T-cell (primary cell): ENCODE measurements at places on chromosomes 11 and 22.

DNA sequence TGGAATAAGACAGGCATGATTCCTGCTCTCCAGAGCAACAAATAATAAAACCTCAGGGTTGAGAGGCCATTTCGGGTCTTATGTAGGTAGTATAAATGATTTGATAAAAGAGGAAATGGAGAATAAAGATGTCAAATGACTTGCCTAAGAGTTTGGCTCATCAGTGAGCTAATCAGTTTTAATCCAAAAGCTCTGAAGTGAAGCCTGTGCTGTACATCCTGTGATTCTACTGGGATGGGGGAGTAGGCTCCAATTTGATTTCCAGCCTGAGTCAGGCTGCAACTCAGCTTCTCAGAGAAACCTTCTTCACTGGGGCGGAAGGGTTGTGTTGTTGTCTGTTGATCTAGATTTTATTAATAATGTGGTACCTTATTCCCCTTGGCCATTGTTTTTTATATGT is 192.2 kb upstream of the SORL1-AS1 start:
- DNase-seq = no peak

GRCh38 chr11:9082575-9082974 is 8.8 kb downstream of the SCUBE2 start:
- DNase-seq = no peak

DNA sequence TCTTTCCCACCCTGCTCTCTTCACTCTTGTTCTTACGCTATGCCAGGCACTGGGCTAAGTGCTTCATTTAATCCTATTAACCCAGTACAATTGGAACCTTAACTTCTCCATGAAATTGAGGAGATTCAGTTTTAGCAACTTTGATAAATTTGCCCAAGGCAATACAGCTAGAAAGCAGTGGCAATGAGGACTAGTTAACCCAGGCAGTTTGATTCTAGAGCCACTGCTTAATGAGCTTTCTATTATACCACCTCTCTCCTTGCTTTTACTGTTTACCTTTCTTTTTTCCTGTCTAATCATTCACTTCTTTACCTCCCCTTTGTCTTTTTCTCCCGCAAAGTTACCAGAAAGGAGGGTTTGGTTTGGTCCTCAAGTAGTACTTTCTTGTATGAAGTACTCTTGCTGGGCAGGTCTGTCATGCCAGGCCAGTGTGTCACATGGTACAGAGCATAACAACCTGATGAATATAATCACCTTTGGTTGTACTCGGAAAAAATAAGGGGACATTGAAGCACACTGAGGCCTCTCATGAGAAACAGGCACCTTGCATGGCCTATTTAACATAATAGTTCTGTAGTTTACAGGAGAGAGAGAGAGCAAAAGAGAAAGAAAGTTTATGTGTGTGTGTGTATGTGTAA is 70.6 kb downstream of the PDHX start:
- no peak for DNase-seq

GRCh38 chr11:112290493-112290850 is 29.8 kb upstream of the PLET1 start:
- DNase-seq = no peak

- DNase-seq = no peak
Observed at GRCh38 chr11:70611821-70612220, 213.5 kb downstream of the CTTN start.

GRCh38 chr22:33524511-33525260 is 395.6 kb downstream of the LARGE1 start:
- DNase-seq = no peak

DNA sequence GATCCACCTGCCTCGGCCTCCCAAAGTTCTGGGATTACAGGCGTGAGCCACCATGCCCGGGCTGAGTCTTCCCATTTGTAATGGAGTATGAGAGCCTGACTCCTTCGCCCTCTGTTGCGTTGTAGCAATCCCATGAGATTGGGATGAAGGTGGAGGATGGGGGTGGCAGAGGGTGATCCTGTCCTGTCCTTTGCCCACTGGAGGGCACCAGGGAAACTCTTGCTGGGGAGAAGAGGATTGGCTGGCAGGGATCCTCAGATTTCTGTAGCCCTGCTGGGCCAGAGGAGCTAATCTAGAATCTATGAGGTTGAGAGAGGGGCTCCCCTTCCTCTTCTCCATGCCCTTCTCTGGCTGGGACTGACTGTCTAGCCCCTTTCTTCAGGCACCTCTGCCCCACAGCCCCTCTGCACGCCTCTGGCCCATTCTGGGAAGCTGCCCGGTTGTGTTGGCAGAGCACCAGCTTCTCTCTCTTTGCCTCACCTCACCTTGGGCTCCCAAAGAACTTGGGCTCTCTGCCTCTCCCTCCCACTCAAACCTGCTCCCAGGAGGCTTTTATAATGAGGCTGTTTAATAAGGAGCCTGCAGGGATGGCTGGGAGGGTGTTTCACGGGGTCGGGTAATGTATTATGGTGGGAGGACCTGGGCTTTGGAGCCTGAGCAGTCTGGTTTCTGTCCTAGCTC is 9.5 kb upstream of the CATSPER1 start:
- DNase-seq = no peak

GRCh38 chr22:39994566-39995392 is at the start of gene FAM83F:
Gene FAM83F (plus strand): TSS chr22:39994954. CDS start chr22:39995043, 89 bp downstream.
- no peak for DNase-seq

- no peak for DNase-seq
Observed at GRCh38 chr11:16966930-16967671, 47.1 kb downstream of the PLEKHA7 start.
